Astrocyte (in vitro differentiated cells and primary cell): ENCODE measurements at places on chromosomes 3 and 15. TPM values are rescaled to one million over a fixed set of nuclear protein-coding genes. Genes with fewer than 3 reads are reported as not detected.

The KY gene
- 0.11 TPM in 1 of 2 replicates, not detected in the other for total RNA-seq

The CHRNA7 gene
- total RNA-seq: 1.5 and 1.9 TPM in 2 replicates

The SNX22 gene
- 0.19 and 0.27 TPM in 2 replicates for total RNA-seq

The IGSF10 gene
- 0.43 and 0.84 TPM in 2 replicates for total RNA-seq

The RFT1 gene
- 19.2 and 23.0 TPM in 2 replicates for total RNA-seq

The PCLAF gene
- total RNA-seq: 1.8 and 2.5 TPM in 2 replicates

The MELTF gene
- 24.0 and 31.7 TPM in 2 replicates for total RNA-seq

The SLC9C1 gene
- total RNA-seq: not detected in 2 replicates

The ZNF80 gene
- total RNA-seq: not detected in 2 replicates

The ACOX2 gene
- 2.2 and 2.7 TPM in 2 replicates for total RNA-seq

The P2RY1 gene
- 1.1 and 1.4 TPM in 2 replicates for total RNA-seq

The SLC6A11 gene
- 0.34 and 0.36 TPM in 2 replicates for total RNA-seq

The CX3CR1 gene
- 0.17 and 0.32 TPM in 2 replicates for total RNA-seq

The GP5 gene
- 0.10 TPM in 1 of 2 replicates, not detected in the other for total RNA-seq

The SLC28A1 gene
- total RNA-seq: not detected in 2 replicates

The ITIH4 gene
- total RNA-seq: 2.8 and 5.3 TPM in 2 replicates

The DLL4 gene
- total RNA-seq: 0.09 and 0.29 TPM in 2 replicates

The CALML4 gene
- total RNA-seq: 0.26 and 0.91 TPM in 2 replicates

The DUOX1 gene
- 0.07 and 0.26 TPM in 2 replicates for total RNA-seq

The WDR93 gene
- not detected in 2 replicates for total RNA-seq

The SNX4 gene
- 40.4 and 41.8 TPM in 2 replicates for total RNA-seq

The PCSK6 gene
- total RNA-seq: 0.36 and 1.3 TPM in 2 replicates

The HCN4 gene
- total RNA-seq: 2.2 and 3.0 TPM in 2 replicates

The FAM131A gene
- total RNA-seq: 12.2 TPM in 2 replicates

The LIPH gene
- total RNA-seq: 6.4 and 9.0 TPM in 2 replicates

The PLSCR2 gene
- not detected in 2 replicates for total RNA-seq

The UACA gene
- 168 and 200 TPM in 2 replicates for total RNA-seq

The NEIL1 gene
- total RNA-seq: 4.9 and 5.1 TPM in 2 replicates

The IL5RA gene
- not detected in 2 replicates for total RNA-seq

The FAM174B gene
- total RNA-seq: 10.2 and 11.2 TPM in 2 replicates

The XCR1 gene
- total RNA-seq: not detected in 2 replicates

The CMTM8 gene
- 1.6 TPM in 2 replicates for total RNA-seq

The STT3B gene
- 156 and 164 TPM in 2 replicates for total RNA-seq

The ZDHHC3 gene
- total RNA-seq: 64.5 and 66.6 TPM in 2 replicates

The RTP3 gene
- not detected in 2 replicates for total RNA-seq
